NCI-H1105 treated with DMSO at 0.1 percent for 48 hours (cell line): ENCODE measurements at places on chromosomes 12 and 14.

DNA sequence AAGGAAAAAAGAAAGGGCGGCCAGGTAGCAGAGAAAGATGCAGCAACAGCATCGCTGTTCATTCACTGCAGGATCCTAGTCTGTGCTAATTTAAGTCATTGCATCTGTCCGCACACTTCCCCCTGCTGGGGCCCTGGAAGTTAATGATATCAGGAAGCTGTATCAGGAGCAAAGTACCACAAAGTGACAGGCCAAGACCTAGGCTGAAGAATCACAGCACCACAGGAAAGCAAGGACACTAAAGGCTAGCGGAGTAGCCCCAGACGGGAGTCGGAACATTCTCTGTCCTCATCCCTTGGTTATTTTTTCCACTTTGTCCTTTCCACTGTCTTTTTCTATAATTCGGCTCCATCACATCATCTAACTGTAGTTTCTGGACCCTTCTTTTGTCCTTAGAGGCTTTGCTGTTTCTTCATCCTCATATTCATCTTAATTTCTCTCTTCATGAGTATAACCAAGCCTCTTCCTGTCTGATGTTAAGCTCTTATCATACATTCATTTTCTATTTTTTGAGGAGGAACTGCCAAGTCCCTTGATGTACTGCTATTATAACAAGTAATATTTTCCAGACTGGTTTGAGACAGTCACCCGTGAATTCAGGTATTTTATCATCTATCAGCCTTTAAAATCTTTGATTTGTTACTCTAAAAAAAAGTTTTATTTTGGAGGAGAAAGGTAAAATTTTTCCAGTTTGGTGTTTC is 28.3 kb downstream of the DUSP16 start:
- DNase-seq = no peak

DNA sequence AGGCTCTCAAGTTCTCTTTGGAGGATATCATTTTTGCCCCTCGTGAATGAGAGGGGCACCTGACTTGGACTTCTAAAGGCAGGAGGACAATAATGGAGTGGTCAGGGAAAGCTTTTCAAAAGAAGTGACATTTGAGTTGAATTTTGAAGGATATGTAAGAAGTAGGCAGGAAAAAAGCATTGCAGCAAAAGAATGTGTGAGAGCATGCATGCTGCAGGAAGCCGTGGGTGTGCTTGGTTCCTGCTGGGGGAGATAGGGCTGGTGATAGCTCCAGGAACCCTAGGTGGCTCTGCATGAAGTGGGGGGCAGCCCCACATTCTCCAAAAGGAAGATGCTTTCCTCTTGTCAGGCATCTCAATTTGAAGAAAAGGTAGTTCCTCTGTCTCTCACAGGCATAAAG is 23.1 kb downstream of the ACVR1B start:
- DNase-seq = no peak

- no peak for DNase-seq
Observed at GRCh38 chr12:108211157-108211556, 82.1 kb downstream of the WSCD2 start.

GRCh38 chr12:41881891-41882805 is 262.5 kb downstream of the GXYLT1 start:
- no peak for DNase-seq

DNA sequence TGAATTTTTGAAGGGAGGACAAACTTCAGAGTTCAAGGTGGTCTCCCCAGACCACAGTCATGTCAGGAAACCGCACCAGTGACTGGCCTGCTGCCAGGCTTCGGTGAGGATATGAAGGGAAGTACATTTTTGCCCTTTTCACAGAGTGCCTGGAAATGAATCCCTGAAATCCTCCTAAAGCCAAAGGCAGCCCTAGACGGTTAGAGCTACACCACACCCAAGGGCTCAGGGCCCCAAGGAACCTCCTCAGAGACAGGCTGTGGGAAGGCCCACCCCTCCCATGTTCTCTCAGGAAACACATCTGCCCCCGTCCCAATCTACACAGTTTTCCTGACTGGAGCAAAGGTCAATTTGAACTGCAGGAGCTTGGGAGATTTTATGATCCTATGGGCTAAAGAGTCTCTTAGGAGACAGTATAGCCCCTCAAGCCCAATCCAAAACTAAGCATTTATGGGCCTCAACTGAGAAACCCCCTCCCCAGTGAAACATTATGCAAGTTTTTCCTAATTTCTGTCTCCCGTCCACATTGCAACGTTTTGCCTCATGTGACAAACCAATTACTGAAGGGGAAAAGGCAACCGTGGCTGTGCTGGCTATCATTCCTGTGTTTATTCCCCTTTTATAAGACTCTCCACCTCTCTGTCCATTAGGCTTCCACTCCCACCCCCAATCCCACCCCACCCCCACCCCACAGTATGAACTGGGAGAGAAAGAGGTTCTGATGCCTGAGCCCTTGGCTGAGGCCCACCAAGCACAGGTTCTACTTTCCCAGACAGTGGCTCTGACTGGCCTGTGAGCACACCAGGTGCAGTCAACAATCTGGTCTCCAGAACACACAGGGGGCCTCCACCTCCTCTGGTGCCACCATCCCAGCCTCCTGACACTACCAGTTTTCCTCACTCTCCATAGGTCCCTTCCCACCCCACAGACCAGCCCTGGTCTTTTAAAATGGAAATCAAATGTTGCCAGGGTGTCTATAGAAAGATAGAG is 9.6 kb upstream of the RNASE1 start:
- no peak for DNase-seq

- no peak for DNase-seq
Observed at GRCh38 chr14:54104601-54105145, 148.0 kb upstream of the BMP4 start.

DNA sequence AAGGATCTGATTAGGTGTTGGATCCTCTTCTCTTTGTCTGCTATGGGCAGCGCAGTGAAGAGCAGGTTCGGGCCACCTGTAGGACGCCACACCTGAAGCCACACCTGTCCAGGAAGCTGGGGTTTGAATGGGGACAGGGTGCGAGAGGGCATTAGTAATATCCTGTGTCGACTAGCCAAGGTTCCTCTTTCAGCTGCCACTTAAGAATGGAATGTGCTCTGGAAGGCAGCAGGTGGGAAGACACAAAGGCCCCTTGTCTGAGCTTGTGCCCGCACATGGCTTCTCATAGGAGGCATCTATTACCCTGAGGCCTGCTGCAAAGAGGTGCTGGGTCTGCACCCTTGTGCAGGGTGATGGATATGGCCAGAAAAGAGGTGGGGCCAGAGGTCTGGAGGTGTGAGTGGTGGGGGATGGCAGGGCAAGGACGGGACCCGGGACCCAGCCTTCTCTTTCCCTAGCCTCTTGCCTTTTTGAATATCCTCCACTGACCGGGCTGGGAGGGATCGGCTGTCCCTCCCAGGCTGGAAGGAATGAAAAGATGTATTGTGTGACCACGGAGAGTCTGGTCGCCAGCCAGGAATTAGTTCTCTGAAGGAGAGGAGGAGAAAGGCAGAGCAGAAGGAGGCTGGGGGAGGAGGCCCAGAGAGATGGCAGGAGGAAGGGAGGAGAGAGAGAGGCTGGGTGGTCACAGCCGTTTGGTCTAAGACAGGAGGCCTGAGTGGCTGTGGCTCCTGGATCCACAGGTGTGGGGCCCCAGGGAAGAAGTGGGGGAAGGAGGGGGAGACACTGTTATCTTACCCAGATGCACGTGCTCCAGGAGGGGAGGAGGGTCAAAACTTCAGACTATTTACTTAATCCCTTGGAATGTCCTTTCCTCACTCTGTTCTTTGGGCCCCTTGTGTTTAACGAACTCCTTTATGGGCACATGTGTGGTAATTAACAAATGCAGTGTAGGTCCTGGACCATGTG is 101.5 kb downstream of the SMOC1 start:
- DNase-seq = peak; percentile 69

DNA sequence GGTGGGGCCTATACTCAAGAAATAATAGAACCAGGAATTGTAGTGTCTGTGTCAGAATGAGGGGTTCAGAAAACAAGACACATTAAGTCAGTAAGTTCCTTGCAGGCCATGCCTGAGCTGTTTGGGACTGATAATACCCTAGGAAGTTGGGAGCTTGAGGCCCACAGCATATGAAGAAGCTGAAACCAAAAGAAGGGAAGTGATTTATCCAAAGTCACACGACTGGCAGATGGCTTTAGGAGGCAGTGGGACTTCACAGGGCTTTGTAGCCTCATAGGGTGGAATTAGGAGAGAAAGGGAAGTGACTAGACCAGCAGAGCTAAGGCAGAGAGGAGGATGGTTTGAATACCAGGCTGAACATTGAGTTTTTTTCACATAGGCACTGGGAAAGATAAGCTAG is 56.6 kb upstream of the SRSF5 start:
- DNase-seq = no peak

DNA sequence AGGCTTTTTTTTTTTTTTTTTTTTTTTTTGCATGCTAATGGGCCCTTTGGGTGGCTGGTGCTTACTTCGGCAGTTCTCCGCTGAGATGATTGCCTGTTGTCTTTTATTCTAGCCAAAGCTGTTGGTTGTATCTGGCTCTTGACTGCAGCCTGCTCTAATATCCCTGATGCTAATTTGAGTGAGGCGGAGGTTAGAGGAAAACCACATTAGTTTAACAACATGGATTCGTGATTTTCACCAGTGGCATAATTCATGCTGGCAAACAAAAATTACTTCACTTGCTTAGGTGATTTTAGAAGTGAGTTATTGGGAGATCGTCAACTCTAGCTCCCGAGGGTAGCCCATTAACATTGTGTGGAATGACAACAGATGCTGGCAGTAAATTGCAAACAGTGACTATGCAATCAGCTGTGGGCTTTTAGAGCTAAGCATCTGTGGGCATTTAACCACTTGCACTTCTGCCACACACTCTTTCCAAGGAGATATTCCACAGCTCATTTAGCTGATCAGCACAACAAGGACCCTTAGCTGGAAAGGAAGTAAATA is 97.6 kb upstream of the ZDHHC17 start:
- DNase-seq = peak; percentile 47

- no peak for DNase-seq
Observed at GRCh38 chr14:54629635-54630360, 62.9 kb downstream of the SAMD4A start.

- peak; percentile 71 for DNase-seq
Observed at GRCh38 chr12:126191031-126191891, 1126.0 kb downstream of the AACS start.

GRCh38 chr14:68135566-68135965 is 316.0 kb downstream of the RAD51B start:
- no peak for DNase-seq

DNA sequence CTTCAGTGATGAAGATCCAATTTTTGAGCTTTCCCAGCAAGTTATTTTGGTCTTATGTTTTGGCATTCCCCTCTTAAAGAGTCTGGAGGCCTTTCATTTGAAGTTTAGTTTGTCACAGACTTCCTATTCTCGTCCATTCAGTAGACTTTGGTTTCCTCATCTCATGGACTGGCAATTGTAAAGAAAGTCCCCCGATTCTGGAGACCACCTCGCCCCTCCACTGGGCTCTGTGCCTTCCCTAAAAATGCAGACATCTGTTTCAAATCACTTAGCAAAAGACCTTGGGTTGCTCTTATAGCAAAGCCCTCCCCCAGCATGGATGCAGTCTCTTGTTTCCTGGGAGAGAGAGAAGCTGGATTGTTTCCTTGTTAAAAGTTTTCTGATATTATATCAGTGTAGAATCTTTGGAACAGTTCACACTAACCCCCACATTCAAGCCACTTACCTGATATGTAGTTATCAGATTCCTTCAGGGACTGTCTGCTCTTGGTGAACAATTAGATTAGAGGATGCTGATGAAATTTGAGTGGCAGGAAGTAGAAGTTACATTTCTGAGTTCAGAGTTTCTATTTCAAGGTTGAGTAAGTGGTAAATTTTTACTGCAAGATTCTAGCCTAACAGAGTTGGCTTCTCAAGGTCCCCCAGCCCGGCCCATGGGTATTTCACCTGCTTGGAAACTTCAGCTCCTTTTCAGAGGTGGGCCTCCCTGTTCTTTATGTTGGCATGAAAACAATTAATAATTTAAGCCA is 56.3 kb downstream of the PLXNC1 start:
- no peak for DNase-seq

DNA sequence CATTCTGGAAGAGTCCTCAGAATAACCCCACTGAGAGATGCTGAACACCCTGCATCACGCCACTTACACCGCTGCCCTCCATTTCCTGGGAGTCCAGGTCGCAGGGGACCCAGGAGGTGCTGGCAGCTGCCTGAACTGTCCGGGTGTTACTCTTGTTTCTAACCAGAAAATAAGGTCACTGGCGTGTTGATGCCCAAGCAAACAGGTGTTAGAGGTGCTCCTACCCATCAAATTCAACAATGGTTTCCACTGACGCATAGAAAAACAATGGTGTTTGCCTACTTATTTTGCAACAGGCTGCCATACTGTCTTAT is 23.8 kb downstream of the PITPNM2 start:
- DNase-seq = no peak

- peak; percentile 29 for DNase-seq
Observed at GRCh38 chr12:101696251-101697196, 916 bp upstream of the CHPT1 start.

GRCh38 chr14:64095620-64096019 is 198.6 kb downstream of the ESR2 start:
- DNase-seq = no peak

- DNase-seq = no peak
Observed at GRCh38 chr14:101008631-101009336, 105.3 kb upstream of the RTL1 start.

GRCh38 chr12:106115440-106115839 is 23.3 kb downstream of the NUAK1 start:
- DNase-seq = no peak

DNA sequence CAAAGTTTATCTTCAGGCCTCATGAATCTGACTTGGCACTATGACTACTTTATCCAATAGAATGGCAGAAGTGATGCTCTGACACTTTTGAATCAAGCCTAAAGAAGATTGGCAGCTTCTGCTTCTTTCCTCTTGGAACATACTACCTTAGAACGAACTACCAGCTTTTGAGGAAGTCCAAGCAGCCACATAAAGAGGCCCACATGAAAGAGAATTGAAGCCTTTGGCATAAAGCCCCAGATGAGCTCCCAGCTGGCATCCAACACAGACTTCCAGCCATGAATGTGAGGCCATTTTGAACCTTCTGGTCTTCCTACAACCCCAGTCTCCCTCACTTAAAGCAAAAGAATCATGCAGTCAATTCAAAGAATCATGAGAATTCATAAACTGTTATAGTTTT is 65.8 kb downstream of the EEA1 start:
- DNase-seq = no peak

- no peak for DNase-seq
Observed at GRCh38 chr14:24908592-24909236, 141.2 kb downstream of the STXBP6 start.

DNA sequence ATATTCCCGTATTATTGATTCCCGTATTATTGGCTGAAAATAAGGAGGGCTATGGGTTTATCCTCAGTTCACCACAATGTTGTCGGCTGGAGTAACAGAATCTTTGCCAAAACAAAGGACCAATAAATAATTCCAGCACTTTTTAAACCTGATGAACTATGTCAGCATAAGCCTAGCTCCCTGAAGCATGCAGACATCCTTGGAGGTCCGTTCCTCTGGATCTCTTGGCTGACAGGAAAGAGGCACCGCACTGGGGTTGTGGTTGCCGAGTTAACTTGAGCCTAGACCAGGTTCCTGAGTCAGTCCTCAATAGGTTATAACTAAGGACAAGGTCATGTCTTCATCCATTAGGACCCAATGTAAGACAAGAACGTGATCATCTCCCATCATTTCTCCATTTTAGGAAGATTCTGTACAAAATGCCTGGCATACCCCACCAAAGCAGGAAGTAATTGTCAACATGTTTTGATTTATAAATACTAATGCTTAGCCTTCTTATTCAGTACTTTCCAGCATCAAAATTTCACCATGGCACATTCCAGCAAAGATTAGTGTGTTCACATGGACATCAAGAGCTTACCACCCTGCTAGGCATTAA is 36.6 kb downstream of the NID2 start:
- no peak for DNase-seq
